ENCODE measurements at places on chromosomes 11 and 22. TPM values are rescaled to one million over a fixed set of nuclear protein-coding genes. Genes with fewer than 3 reads are reported as not detected.
A peak's percentile ranks its signal among the peaks of the same experiment; 100 is the strongest.

GRCh38 chr22:38955926-38956325 is 1.5 kb upstream of the APOBEC3A start:
- no peak for DNase-seq

Gene ALDH3B1
- total RNA-seq: not detected

Gene XKR3
- total RNA-seq: 0.18 TPM

DNA sequence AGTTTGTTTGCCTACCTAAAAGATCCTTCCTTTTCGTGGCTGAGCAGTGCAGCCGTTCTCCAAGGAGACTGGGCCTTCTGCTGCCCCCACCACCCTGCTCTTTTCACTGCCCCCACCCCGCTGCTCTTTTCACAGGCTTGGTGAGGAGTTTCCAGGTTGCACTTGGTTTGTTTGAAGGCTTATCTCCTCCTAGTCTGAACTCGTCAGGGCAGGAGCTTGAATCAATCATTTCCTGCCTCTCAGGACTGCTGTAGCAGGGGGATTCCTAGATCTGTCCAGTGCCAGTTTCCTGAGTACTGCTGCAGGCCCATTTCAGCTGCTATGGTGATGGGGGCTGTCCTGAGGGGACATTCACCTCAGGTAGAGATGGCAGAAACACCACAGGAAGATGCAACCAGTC is 10.0 kb downstream of the MED15 start:
- DNase-seq: no peak

- peak; percentile 66 for DNase-seq
These were observed 11.9 kb downstream of the HIRA start for GRCh38 chr22:19419464-19420178.

Gene MYBPC3
- not detected for total RNA-seq

- no peak for DNase-seq
These were observed 717.9 kb downstream of the OPCML start for GRCh38 chr11:132814410-132814809.

DNA sequence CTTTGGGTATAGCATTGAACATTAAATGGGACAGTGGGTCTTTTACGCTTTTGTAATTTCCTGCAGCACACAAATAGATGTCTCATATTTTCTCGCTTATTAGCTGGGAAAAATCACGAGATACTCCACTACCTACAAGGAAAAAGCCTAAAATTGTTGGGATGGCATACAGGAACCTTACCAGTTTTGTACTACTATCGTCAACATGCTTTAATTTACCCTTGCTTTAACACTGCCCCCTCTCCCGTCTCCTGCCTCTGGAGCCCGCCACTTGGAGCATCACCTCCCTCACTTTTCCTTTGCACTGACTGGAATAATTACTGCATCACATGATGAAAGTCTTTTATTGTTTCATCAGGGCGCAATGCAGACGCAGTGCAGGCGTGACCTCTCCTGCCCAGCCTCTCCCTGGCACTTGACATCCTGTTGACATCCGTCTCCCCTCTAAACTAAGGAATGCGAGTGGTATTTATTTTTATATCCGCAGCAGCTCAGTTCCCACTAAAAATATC is 1.0 kb upstream of the FNBP4 start:
- peak; percentile 61 for DNase-seq

Gene MACROD1
- 12.3 TPM for total RNA-seq

DNA sequence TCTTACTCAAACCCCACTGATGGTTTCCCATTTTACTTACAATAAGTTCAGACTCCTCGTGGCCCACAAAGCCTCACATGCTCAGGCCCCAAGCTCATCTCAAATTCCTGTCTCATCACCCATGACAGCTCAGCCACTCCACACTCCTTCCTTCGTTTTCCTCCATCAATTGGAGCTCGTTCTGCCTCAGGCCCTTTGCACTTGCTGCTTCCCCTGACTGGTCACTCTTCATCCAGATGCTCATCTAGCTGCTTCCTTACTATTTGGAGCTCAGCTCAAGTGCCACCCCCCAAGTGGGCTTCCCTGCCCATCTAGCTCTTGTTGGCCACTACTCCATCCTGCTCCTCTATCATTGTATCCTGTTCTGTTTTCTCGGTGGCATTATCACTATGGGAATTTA is 46.8 kb upstream of the LRRC32 start:
- DNase-seq: no peak

DNA sequence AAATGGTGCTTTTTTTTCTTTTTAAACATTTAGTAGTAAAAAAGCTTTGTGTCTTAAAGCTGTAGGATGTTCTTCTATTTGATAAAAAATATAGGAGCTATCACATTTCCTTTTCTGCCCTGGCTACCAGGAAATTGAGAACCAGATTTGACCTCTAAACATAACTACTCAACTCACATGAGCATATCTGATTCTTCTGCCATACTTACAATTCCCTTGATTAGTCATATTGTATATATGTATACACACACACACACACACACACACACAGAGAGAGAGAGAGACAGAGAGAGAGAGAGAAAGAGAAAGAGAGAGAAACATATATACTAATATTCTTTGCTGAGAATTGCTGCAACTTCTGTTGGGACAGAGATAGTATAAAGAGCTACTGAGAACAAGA is 23.0 kb upstream of the GDPD4 start:
- no peak for DNase-seq

Gene MOGAT2
- total RNA-seq: not detected

- no peak for DNase-seq
These were observed 27.2 kb upstream of the DNAJB7 start for GRCh38 chr22:40889116-40889515.

- peak; percentile 85 for DNase-seq
These were observed 16.0 kb downstream of the TRPM5 start for GRCh38 chr11:2428322-2428795.

- DNase-seq: no peak
These were observed 940 bp upstream of the C11orf91 start for GRCh38 chr11:33701302-33702230.

DNA sequence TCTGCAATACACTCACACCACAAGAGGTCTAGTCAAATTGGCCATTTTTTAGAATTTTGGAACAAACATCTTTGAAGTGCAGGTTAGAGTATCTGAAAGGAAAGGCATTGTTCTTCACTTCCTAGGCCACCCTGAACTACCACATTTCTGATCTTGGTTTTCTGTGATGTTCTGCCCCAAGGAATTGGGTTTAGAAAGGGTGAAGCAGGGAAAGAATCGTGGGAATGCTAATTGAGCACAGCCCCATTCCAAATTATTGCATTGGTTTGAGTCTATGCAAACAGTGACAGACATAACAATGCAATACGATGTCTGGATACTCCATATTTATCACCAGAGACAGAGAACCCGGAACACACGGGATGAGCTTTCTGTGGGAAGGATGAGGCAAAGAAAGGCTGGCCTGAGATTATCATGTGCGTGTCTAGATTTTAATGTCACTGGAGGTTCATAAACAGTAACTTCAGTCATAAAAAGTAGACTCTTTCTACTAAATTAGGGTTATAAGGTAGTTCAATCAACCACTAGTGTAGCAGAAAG is 195.3 kb upstream of the BLID start:
- DNase-seq: no peak

DNA sequence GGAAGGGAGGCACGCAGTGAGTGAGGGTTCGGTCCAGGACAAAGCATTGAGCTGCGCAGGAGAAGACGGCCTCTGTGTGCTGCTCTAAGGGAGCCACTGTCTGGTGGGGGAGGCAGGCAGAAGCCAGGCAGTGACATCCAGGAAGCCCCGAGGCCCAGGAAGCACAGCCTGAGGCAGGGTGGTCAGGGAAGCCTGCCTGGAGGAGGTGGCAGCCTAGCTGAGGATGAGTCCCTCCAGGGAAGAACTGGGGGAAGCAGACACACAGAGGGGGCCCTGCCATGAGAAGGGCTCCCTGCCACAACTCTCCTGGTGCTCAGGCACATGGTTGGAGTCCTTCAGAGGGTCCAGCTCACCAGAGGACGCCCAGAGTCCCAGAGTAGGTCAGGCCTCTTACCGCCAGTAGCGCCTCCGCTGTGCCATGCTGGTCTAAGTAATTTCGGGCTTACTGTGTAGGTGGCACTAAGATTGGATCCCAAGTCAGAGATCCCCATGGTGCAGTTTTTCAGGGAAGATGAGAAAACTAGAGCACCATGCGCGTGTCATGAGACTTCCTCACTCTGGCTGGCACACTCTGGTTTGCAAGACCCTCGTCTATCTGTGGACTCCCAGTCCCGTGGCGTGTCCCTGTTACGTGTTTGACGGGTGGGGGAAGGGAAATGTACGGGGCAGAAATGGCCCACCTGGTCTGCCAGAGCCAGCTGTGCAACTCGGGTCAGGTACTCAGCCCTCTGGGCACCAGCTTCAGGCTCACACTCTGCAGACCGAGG is 887.2 kb downstream of the BRD1 start:
- DNase-seq: peak; percentile 8

- no peak for DNase-seq
These were observed 314.2 kb downstream of the RAB38 start for GRCh38 chr11:87861030-87861429.

DNA sequence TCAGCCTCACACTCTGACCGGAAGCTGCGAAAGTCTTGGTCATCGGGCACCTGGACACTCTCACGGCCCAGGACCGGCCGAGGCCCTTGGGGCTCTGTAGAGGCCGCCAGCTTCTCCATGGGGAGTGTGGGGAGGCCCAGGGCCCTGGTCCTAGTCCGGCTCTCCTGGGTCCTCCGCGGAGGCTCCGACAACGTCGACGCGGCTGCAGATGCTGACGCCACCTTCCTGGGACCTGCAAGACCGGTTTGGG is 12.9 kb downstream of the STARD10 start:
- no peak for DNase-seq

Gene RCN1
- total RNA-seq: 24.5 TPM

DNA sequence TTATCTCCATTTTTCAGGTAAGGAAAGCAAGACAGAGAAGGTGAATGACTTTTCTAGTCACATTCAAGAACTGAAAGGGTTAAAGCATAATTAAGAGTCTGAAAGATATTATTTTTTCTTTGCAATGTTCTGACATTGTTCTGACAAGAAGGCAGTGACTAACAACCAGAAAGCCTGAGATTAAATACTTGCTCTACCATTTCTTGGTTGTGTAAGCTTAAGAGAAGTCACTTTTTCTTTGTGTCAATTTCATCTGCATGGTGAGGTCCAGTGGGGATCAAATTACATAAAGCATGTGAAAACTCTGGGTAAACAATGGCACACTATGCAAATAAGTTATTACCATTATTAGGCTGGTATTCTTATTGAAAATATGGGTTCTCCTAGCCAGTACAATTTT is 73.7 kb downstream of the PHF21A start:
- no peak for DNase-seq

Gene INPP5J
- total RNA-seq: 0.14 TPM

- no peak for DNase-seq
These were observed 2.0 kb downstream of the SERPINH1 start for GRCh38 chr11:75563978-75564552.

DNA sequence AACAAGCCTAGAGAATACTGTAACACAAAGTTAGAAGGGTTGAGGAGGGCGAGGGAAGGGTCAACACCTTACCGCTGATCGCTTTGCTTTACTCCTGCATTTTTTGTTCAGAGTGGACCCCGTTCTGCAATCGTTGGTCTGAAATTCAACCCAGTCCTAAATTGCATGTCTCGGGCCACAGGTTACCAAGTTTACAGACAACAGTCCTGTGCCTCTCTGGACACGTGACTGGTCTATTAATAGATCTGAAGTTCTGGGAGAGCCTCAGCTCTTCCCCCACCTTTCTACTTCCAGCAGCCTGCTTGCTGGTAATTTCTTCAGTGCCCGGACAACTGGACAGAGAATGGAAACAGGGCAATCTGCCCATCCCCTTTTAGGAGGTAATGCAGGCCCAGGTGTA is 74.2 kb downstream of the STIM1 start:
- DNase-seq: no peak

DNA sequence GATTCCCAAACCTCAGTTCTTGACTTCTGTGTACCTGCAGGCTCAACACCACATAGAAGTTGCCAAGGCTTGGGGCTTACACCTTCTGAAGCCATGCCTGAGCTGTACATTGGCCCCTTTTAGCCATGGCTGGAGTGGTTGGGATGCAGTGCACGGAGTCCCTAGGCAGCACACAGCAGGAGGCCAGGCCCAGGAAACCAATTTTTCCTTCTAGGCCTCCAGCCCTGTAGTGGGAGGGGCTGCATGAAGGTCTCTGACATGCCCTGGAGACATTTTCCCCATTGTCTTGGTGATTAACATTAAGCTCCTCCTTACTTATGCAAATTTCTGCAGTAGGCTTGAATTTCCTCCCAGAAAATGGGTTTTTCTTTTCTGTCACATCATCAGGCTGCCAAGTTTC is 94.6 kb downstream of the DEPDC5 start:
- DNase-seq: no peak

DNA sequence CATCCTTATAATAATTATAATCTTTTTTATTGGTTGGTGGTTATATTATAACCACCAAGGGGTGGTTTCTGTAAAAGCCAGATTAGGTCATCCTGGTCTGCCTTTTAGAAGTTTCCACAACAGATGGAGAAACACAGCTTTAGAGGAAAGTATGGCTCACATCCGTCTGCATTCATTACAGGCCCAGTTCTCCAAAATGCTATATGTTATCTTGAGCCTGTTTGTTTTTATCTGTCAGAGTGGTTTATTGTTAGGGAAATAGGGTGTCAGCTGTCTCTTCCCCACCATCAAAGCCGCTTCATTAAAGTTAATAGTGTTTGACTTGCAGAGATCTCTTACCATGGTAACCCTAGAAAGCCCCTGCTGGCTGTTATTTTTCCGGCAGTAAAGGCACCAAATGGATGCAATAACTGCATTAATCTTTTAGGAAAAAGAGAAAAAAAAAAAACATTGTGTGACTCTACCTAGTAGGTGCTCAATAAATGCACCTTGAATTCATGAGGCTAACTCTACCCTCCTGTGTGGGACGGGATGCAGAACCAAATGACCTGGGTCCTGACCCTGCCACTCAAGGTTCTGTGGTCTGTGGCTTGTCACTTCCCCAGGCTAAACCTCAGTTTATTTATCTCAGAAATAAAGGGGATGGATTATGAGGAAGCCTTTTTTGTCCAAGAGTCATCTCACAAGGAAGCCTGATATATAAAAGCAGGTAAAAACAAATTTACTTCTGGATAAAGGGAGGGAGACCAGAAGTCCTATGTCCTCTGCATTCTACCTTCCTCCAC is 118.3 kb downstream of the WT1 start:
- no peak for DNase-seq

DNA sequence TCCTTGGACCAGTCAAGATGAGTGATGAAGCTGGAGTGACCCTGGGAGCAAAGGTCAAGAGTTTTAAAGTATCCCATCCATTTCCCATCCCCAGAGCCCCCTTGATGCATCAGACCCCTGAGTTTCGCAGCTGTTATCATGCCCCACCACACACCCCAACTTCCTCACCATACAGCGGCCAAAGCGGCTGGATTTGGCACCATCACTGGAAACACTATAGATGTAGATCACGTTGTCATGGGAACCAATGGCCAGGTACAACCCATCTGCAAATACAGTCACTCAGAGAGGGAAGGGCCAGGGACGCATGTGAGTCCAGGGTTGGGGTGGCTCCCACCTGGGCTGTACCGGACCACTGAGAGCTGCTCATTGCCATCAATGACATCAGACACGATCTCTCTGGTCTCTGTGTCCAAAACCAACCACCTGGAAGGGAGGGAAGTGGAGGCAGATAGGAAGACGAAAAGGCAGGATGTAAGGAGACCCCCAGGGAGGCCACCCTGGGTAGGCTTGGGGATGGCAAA is 2.2 kb upstream of the MTA2 start:
- DNase-seq: no peak
